Esophagus squamous epithelium (tissue), 5 donors: ENCODE measurements at places on chromosomes 11 and 22.

DNA sequence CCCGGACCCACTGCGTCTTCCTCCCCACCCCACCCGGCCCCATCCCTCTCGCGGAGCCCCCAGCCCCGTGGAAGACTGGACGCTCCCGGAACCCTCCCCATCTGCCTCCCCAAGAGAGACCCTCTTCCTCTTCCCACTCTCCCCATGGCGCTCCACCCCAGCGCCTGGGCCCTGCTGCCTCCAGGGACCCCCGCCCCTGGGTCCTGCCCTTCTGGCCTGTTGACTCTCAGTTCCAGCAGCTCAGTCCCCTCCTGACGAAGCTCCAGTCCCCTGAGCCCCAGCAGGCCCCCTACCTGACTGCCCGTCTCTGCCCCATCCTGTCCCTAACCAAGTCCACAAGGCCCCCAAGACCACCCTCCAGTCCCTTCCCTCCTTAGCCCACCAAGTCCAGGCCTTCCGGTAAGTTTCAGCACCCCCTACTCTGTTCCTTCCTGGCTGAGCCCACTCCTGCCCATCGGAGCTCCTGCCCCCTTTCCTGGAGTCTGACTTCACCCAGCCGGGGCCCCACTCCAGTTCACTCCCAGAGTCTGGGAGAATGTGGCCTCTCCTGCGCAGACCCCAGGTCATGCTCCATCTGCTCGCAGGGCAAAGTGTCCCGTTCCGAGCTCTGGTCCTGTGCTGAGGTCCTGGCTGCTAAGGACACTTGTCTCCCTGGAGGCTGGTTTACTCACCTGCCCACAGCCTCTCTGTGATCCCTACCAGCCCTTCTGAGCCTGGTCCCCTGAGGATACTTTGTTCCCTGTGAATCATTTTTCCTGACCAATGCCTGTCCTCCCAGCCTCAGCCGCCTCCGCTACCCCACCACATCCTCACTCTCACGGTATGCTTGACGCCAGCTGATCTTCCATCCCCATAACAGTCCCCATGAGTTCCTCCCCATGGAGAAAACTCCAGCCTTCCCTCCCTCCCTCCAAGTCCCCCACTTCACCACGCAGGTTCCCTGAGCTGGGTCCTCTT is 722 bp downstream of the IFITM10 start:
- DNase-seq, result no peak

DNA sequence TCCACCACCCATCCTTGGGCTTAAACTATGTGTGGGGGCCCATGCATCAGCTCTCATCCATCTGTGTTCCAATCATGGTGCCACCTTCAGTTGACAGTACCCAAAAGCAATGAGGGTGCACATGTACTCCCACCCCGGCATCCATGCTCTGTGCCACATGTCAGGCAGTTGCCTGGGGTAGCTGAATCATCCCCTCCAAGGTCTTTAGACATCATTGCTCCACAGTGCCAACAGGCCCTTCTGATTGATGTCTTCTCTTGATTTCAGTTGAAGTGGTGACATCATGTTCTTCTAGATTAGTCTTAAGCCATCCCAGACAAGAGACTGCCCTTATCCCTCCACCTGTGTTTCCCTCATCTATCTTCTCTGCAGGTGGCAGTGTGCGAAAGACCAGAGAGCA is 42.5 kb downstream of the TMPRSS5 start:
- no peak for DNase-seq

DNA sequence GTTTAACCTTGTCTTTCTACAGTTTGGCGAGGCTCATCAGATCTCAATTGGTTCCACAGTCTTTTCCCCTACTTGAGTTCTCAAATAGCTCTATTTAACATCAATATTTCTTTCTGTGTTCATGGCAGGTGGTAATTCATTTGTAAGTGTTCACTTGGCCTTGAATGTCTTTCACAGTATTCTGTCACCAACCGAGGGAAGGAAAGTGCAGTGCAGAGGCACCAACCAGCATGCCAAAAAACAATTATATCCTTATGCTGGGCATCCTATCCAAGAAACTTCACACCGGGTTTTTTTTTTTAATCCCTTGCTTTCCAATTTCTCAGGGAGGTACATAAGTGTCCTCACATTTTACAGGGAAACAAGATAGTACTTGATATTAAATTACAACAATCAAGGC is 55.0 kb upstream of the ZC3H12C start:
- no peak for DNase-seq

GRCh38 chr11:74731301-74732094 is at the start of gene CHRDL2:
Gene CHRDL2, minus strand, starts transcription at chr11:74731426. Its CDS starts 538 bp downstream, at chr11:74730888.
- no peak for DNase-seq

- DNase-seq, result no peak
Measured at GRCh38 chr22:46547883-46548244, 10.4 kb upstream of the CELSR1 start.

- no peak for DNase-seq
Measured at GRCh38 chr11:98710986-98711385, 309.8 kb upstream of the CNTN5 start.

DNA sequence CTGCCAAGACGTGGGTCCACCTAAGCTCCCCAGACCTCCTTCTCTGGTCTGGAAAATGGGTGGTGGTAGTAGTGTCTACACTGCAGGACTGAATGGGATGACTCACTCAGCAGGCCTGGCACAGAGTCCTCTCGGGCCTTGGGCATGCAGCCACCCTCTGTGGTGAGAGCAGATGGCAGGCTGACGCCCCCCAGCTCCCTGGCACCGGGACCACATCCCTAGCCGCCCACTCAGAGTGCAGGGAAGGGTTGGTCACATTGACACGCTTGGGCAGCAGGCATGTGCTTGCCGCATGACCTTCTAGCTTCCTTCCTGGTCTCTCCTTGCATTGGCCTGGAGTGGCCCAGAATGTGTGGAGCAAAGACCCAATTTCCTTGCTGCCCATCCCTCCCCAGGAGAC is 30.7 kb upstream of the PRODH start:
- DNase-seq, result no peak

DNA sequence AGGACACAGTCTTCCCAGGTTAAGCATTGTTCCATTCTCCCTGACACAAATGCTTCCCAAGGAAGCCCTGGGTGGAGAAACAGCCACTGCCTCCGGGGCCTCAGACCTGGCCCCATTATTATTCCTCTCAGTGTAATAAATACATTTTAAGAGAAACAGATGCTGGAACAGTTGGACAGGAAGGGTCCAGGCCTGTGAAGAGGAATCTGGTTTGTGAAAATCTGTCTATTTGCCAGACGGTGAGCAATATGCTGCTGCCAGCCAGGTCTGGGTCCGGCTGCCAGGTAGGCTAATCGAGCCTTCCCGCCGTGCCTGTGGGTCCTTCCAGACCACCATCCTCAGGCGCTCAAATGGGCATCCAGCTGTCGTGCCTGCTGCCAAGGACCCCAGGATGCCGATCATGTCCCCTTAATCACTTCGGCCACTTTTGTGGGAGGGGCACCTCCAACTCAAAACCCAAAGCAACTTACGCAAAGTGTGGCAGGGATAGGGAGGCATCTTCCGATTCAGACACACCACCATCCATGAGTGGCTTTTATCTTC is 528.4 kb downstream of the MIAT start:
- DNase-seq, result no peak

DNA sequence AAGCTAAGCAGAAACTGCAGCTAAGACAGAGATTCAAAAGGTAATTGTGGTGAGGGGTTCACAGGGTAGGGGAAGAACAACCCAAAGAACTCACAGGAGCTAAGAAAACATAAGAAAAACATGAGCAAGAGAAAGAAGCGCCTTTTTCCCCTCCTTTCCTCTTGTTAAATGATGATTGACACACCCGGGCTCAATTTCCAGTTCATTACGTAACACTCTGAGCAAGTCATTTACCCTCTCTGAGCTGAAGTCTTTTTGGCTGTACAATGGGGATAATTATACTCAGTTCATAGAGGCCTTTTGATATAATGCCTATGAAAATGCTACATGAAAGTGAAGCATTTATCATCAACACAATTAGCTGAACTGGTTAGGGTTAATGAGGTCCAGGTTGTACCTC is 17.2 kb downstream of the LRP4 start:
- no peak for DNase-seq

DNA sequence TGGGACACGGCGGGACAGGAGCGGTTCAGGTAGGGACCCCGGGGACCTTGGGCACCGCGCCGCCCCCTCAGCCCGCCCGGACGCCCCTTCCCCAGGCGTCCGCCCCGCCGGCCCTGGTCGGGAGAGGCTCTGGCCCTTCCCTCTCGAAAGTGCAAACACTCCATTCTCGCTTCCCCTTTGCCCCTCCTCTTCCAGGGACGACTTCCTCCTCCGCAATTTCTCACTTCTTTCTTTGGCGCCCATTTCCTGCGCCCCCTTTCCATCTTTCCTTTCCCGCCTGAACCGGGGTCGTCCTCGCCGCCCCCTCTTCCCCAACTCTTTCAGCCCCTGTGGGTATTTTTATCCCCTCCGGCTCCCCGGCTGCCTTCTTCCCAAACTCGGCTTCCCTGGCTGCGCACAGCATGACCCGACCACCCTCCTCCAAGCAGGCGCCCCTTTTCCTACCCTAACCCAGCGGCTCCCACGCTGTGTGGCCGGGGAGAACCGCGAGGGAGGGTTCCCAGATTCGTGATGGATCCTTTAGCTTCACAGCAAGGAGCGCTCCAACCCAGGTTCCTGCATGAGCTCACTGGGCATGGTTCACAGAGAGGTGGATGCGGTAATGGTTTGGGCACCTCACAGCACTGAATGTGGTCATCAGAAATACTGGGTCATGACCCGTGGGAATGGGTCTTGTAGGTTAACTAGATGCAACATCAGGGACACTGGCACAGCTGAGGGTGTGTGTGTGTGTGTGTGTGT is 689 bp downstream of the RAB39A start:
- no peak for DNase-seq

GRCh38 chr22:36463783-36464184 is 17.7 kb downstream of the TXN2 start:
- DNase-seq, result no peak

DNA sequence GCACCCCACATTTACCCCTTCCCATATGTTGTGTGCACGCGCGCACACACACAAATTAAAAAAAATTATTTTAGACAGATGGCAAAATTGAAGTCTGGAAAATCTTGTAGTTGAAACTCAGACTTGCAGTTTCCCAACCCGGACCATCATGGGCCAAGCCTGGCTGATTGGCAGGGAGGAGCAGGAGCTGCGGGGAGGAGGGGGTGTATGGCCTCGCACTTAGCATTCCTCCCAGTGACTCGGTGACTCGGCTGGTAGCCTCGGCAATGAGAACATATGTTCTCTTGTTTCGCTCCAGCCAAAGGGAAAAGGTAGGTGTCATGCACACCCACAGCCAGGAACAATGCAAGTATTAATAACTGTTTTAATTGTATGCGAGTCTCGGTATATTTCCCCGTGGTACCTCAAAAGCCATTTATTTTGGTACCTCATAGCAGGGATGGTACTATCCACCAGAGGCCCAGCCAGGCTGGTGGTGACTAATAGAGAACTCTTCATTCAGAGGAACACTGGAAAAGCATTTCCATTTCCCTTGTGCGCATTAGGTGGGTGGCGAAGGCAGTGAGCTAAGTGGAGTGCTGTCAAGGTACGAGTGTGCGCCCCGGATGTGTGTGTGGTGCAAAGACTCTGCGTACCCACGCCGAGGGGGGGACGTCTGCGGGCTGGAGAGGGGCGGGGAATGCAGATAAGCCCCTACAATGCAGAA is 92.5 kb downstream of the DSCAML1 start:
- DNase-seq, result no peak

GRCh38 chr11:11844272-11844671 is 2.5 kb downstream of the USP47 start:
- no peak for DNase-seq

GRCh38 chr11:8959546-8960166 is 4.6 kb downstream of the TMEM9B start:
- DNase-seq, result no peak

DNA sequence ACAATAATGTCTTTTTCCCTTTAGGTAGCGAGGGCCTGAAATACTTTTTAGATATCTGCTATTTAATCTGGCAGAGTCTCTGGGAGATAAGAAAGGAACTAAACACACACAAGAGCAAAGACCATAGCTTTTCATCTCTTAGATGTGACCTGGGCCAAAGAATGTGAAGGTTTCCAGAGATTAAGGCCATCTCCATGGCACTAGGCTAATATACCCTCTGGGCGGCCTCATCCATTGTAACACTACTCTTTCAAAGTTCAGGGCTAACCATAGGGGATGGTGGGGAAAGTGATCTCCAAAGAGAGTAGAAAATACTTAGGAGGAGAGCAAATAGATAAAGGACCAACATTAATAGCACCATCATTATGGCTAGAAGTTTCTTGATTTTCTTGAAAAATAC is 326.4 kb downstream of the LRRC4C start:
- no peak for DNase-seq

DNA sequence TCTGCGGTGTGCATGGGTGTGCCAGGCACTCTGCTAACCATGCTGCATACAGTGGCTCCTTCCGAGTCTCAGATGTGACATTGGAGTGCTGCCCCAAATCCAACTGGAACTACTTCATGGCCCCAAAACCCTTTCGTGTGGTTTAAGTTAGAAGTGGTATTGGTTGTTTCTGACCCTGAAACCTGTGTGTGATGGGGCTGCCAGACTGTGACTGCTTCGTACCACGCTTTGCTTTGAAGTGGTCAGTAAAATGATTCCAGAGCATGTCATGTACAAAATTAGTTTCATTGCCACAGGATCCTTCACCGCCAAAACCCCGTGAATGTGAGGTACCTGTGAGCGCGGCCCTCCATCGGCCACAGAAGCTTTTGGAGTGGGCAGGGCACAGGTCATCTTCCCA is 142.2 kb downstream of the WNT7B start:
- no peak for DNase-seq
